Skeletal muscle cell (primary cell): ENCODE measurements at places on chromosomes 4 and X.

- no peak for DNase-seq
These were observed 7.9 kb downstream of the RHOH start for GRCh38 chr4:40204507-40205258.

GRCh38 chr4:99099311-99099710 is 10.7 kb upstream of the ADH5 start:
- no peak for DNase-seq

GRCh38 chr4:153205757-153206156 is 1.5 kb downstream of the TRIM2 start:
- no peak for DNase-seq

DNA sequence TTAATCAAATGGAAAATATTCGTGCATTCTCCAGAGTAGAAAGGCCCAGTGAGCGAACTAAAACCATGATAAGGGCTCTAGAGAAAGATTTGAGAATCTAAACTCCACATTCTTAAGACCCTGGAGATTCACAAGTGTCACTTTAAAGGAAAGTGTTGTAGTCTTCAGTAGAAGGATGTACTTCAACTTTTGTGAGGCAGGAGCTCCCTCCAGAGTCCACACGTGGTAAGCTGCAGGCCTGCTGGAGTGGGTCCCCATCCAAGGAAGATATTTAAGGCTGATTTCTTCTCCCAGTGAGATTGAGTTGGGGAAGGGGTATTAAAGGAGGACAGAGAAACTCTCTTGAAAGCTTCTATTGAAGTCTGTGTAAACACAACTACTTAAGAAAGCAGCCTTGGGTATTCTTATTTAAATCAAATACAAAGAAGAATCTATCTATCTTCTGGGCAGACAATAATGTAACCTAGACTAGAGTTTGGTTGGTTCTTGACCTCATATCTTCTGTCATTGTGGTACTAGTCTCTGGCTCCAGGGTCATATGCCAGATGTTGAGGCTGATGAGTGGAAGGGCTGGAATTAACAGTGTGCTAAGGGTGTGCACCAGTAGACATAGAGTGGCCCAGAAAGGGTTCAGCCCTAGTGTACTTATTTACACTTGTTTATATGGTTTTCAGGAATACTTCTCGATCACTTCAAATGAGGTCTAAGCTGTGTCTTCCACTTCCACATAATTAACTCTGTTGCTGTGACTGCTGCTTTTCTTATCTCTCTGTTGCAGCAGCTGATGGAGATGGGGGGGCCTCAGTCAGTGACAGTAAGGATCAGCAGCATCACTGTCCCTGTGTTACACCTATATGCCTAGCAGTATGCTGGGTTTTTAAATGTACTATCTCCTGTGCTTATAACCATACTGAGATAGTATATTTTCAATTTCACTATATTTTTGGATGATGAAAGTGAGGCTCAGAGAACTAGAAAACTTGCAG is 76.1 kb downstream of the HMGB2 start:
- DNase-seq, result no peak

DNA sequence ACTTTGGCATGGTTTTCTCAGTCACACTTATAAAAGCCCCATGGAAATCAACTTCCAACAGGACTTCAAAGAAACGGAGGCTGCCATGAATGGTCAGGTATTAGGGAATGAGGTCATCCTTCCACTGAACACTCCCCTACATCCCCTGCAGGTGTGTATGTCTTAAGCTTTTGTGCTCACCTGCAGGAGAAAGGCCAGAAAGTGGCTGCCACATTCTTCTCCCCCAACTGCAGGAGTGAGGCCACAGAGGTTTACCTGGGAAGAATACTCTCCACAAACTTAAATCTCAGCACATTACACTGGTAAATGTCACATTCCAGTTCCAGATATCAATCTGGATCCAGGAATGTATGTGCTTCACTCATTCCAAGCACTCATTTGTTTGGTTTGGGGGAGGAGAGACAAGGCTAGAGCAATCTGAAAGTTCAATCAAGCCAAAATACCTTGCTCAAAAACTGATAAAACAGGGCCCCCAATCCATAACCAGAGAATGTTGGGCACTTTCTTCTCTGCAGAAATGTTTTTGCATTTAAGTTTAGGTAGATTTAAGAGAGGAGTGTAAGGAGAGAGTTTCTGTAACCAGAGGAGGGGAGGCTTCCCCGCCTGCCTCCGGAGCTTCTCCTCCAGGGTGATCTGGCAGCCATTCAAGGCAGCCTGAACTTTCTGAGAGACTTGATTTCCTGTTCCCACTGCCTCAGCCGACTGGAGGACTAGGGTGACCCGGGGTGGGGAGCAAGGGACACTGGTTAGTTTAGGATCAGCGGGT is 15.4 kb downstream of the FAM9C start:
- DNase-seq, result no peak

- DNase-seq, result peak; percentile 72
These were observed 92.8 kb downstream of the AMELX start for GRCh38 chrX:11386001-11386523.

DNA sequence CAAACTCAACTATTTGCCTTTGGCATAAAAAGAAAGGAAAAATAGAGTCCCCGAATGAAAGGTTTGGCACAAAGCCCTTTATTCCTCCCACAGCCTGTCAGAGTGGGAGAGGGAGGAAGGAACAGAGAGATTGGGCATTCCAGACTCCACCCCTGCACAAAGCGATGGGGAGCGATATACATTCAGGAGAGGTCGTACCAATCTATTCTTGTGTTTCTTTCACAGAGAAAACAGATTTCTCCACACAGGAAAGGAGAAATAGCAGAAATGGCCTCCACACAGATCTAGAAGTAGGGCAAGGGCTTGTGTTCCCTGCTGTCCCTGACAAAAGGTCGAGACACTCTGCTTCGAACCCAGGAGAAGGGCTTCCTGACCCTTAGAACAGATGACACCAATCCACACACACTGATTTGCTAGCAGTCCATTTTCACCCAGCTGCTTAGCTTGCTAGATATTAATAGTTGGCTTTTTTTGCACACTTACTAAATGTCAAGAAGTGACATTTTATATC is 197.4 kb downstream of the MAML3 start:
- no peak for DNase-seq

DNA sequence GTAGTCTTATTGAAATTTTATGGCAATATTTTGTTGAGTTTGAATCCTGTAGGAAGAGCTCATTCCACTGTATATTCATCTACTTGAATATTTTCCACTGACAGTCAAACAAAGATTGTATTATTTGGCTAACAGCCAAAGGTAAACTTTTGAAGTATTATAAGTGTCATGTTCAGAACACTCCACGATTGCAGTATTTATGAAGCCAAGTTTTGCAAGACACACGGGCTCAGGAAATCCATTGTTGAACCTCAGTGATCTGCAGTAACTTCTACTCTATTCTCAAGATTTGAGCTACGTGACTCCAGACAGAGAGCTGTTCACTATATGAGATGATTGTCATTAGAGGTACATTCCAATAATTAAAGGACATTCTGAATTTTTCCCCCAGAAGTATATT is 302.7 kb upstream of the ADGRL3 start:
- no peak for DNase-seq

GRCh38 chr4:149173241-149174013 is 642.2 kb downstream of the IQCM start:
- DNase-seq, result peak; percentile 26

DNA sequence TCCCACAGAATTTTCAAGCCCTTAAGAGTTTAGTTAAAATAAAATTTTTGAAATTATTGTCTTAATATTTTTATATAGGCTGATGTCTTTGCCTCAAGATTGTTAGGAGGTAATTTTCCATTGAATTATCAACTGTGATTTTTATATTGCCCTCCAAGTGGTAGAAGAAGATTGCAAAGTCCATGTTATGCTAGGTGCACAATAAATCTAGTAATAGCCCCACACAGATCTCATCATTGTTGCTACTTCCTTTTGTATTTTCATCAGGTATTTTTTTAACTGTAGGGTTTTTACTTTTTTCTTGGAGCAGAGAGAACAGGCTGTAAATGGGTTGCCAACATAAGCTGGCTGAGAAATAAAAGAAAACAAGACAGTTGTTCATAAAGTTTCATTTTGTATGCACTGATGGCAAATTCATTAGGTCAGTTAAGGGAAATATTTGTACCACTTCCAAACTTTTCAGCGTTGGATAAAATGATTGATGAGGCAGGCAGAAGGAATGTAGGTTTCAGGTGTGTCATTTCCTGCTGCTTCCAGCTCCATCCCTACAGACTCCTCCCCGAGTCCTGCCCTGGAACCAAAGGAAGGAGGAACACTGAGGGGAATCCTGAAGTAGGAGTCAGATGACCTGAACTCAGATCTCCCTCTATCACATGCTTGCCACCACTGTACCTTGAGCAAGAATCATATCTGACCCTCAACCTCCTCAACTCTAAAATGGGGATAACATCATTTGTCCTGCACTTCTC is 105.5 kb downstream of the PRRG1 start:
- DNase-seq, result no peak

DNA sequence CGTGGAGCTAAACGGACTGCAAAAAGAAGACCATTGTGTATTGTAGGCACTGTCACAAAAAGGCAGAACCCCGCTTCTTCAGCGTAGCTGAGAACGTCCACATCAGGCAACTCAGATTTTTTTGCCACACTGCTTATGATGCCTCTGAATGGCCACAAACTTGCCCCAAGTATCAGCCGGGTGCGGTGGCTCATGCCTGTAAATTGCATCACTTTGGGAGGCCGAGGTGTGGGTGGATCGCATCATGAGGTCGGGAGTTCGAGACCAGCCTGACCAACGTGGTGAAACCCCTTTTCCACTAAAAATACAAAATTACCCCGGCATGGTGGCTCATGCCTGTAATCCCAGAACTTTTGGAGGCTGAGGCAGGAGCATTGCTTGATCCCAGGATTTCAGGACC is 14.9 kb upstream of the IL3RA start:
- no peak for DNase-seq

DNA sequence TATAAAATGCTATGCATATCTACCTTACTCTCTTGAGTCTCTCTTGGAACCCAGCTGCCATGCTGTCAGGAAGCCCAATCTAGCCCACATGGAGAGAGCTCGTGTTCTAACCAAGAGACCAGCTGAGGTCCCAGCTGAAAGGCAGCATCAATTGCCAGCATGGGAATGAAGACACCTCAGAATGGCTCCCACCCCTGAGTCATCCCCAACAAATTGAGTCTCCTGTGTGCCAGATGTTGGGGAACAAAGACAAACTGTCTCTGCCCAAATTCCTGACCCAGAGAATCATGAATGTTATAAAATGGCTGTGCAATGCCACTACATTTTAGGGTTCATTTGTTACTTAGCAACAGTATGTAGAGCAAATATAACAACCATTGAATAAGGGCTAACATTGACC is 105.2 kb upstream of the STX18 start:
- no peak for DNase-seq
